NCI-H2107 (cell line): ENCODE measurements at places on chromosomes 3 and 15.

- no peak for DNase-seq
Observed at GRCh38 chr15:85380812-85381642, 624 bp downstream of the AKAP13 start.

GRCh38 chr3:160618878-160619277 is 53.5 kb upstream of the KPNA4 start:
- DNase-seq: no peak

- DNase-seq: no peak
Observed at GRCh38 chr3:42511736-42512135, 9.3 kb downstream of the VIPR1 start.

- DNase-seq: no peak
Observed at GRCh38 chr3:76400141-76400540, 614.8 kb upstream of the ZNF717 start.

DNA sequence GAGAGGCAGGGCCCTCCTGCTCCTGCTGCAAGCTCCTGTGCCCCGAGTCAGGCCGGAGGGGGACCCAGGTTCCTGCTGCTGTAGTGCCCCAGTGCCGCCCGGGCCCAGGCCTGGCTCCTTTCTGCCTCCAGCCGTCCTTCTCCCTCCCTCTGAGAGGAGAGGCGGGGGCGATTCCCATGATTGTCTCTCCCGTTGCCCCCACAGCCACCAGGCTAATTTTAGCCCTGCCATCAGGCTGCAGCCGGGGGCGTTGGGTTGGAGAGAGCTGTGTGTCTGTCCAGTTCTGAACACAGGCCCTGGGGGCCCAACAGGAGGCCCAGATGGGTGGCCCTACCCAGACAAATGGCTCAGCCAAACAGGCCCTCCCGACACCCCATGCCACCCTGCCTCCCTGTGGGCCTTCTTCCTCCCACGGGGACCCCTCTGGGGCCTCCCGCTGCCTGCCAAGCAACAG is 214.8 kb downstream of the TBC1D2B start:
- DNase-seq: no peak

DNA sequence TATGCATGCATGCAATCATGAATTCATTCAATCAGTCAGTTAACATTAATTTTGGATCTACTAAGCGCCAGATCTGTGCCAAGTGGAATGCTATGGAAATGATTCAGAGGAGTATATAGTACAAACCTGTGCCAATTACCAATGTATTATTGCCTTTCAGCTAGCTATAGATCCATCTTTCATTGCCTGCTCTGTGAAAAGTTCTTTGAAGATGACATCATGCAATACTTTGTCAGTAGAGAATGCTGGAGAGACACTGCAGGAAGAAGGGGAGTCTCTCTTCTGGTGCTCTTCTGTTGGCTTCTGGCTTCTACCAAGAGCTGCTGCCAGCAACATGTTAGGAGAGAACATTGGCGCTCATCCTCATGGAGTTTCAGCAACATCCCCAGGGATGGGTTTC is 81.0 kb upstream of the LMCD1 start:
- no peak for DNase-seq

DNA sequence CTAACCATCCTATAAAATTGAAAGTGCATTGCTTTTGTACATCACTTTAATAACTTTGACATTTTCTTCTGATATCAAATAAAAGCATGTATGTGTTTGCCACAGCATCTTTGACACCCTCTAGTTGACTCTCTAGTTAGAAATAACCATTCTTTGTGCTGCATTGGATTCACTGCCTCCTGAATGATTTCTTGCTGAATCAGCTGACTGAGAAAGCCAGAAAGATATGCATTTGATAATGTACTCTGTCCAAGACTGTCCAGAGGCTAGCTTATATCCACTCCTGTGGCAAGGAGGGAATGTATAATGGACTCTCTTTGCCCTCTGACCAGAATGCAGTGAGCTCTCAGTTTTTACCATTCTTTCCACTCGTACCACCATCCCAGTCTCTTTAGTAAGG is 6.2 kb downstream of the RAB11A start:
- no peak for DNase-seq

DNA sequence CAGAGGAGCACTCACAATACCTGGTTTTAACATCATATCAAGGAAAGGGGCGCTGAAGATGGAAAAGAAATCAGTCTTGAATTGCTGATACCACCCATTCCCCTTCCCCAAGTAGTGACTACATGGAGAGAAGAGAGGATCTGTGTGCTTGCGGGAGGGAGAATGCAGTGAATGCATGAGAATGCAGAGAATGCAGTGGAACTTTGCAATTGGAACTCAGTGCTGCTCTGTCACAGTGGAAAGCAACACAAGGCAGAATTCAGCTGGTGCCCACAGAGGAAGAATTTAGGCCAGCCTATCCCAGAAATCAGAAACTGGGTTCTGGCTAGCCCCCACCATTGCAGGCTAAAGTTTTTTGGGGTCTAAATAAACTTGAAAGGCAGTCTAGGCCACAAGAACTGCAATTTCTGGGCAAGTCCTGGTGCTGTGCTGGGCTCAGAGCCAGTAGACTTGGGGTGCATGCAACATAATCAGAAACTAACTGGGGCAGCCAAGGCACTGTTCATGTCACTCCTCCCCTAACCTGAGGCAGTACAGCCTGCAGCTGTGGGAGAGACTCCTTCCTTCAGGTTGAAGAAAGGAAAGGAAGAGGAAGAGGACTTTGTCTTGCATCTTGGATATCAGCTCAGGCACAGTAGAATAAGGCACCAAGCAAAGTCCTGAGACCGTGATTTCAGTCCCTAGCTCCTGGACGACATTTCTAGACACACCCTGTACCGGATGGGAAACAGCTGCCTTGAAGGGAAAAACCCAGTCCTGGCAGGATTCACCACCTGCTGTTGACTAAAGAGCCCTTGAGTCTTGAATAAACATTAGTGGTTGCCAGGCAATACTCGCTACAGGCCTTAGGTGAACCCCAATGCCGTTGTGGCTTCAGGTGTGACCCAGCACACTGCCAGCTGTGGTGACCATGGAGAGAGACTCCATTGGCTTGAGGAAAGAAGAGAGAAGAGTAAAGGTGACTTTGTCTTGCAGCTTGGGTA is 329.3 kb downstream of the TBL1XR1 start:
- DNase-seq: peak; percentile 98

DNA sequence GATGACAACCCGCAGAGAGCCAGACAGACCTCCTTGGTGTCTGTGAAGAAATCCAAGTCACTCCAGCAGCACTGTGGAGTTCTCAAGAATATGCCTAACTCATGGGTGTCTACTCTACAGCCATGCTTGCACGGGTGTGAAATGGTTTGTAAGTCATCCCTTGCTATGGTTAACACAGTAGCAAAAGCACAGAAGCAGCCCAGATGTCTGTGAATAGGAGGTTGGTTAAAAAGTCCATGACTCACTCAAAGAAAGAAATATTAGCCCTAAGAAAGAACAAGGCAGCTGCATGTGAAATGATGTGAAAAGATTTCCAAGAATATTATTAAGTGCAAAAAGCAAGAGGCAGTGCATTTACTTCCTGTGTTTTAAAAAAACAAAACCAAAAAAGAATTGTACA is 12.1 kb upstream of the LIMD1 start:
- DNase-seq: no peak

- DNase-seq: peak; percentile 55
Observed at GRCh38 chr3:130925628-130926027, 31.7 kb downstream of the ATP2C1 start.

GRCh38 chr15:65765106-65765505 is 27.0 kb downstream of the DENND4A start:
- no peak for DNase-seq

GRCh38 chr3:150936693-150937092 is 31.5 kb upstream of the MINDY4B start:
- no peak for DNase-seq

- DNase-seq: no peak
Observed at GRCh38 chr3:63922491-63923199, 10.5 kb upstream of the SCAANT1 start.

DNA sequence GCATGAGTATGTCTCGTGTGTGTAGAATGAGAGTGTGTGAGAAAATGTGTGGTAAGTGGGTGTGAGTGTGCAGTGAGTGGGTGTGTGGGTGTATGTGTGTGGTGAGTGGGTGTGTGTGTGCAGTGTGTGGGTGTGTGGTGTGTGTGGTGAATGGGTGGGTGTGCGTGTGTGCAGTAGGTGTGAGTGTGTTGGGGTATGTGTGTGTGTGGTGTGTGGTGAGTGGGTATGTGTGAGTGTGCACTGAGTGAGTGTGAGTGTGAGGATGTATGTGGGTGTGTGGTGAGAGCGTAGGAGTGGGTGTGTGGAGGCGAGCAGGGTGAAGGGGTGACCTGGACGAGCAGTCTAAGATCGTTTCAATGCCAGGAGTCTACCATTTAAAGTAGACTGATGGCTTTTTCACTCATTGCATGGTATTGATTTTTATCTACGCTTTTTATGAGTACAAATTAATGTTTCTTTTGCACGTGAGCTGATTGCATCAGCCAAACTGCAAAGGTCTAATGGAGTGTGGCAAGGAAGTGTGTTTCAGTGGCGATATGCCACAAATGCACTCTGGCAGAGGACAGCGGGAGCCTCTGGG is 1.6 kb upstream of the CPN2 start:
- peak; percentile 42 for DNase-seq

- no peak for DNase-seq
Observed at GRCh38 chr3:50390508-50391224, 31.3 kb upstream of the TMEM115 start.

DNA sequence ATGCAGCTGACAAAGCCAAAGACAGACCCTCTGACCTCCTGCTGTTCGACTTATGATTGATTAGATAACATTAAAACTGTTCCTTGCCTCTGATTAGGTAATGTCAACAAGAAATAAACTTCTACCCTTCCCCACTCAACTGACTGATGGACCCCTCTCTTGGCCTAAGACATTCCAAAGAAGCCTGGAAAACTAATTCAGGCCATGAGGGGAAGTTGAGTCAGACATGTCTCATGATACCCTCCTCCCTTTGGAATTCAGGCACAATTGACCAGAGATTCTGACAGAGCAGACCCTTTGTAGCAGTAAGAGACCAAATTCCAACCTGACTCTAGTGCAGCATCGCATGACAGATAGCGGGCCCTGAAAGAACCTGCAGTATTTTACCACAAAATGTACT is 354.5 kb downstream of the OCA2 start:
- no peak for DNase-seq

DNA sequence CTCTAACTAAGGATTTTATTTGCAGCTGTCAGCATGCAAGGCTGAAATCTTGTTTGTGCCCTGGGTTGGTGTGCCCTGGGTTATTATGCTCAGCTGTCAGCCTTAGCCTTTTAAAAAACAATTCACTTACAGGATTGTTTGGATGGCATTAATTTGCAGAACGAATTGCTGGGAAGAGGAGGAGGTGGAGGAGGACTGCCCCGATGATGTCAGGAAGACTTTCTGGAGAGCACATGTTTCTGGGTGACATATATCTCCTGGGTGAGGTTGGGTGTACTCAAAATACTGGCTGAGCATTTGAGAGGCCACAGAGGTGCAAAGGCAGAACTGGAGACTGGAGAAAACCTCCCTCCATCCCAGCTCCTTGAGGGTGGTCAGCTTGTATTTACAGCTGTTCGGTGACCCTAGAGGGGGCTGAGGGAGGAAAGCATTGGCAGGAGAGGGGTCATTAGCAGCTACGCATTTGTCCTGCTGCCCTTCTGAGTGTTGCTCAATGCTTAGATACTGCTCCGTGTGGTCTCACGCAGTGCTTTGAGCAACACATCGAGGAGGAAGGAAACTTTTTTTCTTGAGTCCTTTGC is 59.8 kb upstream of the PSMD6 start:
- no peak for DNase-seq

DNA sequence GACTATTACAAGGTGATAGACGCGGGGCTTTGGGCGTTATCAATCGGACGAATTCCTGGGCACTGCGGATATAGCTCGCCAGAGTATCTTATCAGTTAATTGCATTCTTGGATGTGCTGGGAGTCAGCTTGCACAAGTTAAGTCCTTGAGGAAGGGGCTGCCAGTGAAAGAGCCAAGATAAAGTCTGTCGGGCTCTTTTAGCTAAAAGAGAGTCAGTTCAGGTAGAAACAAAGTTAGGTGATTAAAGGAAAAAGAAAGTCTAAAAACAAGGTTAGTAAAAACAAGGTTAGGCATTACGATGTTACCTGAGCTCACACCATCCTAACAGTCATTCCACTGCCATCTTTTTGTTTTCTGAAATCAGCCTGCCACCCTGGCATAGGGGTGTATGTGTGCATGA is 6.1 kb upstream of the MCF2L2 start:
- DNase-seq: no peak

DNA sequence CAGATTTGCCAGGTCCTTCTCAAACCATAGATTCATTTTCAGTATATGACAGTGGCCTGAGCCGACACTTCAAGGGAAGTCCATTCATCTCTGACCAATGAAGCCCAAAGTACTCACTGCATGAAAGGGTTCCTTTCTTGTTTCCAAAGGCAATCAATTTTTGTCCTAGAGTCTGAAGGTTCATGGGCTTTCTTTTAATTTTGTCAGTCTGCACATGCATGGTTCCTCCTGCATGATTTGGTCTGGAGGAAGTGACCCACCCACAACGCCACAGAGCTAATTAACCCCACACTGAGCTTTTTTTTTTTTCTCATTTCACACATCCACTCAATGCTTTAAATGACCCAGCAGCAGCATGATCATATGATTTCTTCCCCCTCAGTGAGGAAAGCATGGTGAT is 216.4 kb downstream of the TIGIT start:
- no peak for DNase-seq

DNA sequence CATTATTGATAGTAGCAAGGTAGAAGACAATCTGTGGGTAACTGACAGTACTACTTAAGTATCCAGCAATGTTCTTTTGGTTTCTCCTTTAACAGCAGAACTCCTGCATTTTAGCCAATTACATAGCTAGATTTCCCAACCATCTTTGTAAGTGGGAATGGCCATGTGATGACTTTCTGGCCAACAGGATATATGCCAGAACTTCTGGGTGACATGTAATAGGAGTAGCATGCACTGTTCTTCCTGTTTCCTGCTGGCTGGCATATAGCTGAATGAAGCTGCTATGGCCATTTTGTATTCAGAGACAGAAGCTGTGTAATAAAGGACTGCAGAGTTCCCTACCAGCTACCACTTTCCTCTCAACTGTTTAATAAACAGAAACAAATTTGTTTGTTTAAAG is 18.0 kb downstream of the SPICE1 start:
- DNase-seq: no peak

DNA sequence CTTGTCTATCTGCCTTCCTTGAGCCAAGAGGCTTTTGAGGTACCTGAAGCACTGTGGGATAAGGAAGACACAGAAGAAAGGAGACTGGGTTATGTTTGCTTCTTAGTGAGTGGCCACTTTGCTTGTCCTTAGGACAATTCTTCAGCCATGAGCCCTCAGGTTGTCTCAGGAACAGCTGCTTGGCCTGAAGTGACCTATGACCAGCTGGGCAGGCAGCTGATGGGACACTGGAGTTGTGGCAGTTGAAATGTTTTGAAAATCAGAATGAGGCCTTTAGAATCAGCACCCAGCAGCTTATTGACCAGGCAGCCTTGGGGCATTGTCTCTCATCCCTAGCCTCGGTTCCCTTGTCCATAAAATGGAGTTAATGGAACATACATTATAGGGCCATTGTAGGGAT is 37.0 kb downstream of the RBP2 start:
- DNase-seq: no peak

DNA sequence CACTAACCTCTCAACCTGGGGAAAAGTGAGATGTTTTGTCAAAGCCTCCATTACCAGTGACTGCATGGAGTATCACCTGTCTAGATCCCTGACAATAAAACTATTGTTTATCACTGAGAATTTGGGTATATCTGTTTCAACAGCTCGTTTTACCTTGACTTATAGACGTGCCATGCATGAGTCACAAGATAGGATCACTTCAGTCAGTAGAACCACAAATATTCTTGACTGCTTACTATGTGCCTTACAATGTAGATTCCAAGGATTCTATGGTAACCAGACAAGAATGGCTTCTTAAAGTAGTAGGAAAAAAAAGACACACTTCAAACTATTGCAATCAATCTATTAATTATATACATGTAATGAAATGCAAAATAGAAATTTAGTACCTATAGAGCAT is 55.7 kb upstream of the GRM7 start:
- DNase-seq: no peak
